ENCODE measurements at places on chromosomes 2 and 18.

- DNase-seq = no peak
Observed at GRCh38 chr2:147543056-147543455, 301.8 kb upstream of the ACVR2A start.

GRCh38 chr2:147646818-147647468, 197.9 kb upstream of the ACVR2A start:
- DNase-seq = no peak

DNA sequence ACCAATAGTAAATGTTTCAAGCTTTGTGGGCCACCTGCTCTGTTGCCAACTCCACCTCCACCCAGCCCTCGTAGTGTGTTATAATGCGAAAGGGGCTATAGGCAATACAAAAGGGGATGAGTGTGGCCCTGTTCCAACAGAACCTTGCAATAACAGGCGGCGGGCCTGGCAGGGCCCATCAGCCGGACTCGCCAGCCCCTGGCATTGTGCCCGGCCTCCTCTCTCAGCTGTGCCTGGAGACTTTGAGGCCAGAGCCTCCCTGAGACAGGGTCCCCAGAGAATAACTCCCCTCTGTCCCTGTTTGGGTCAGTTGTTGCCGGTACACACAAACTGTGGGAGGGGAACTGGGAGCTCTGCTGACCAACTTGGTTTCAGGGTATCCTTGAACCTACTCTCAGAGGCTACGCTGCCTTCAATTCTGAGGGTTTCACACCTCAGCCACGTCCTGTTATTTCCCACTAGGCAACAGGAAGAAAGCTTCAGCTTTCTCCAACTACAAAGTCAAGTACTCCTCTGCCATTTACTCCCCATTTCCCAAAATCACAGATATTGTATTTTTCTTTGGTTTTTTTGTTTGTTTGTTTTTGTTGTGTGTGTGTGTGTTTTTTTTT, 58.0 kb upstream of the ZNF236 start:
- DNase-seq = no peak

- peak; percentile 53 for DNase-seq
Observed at GRCh38 chr2:58562276-58562675, 321.2 kb upstream of the FANCL start.

DNA sequence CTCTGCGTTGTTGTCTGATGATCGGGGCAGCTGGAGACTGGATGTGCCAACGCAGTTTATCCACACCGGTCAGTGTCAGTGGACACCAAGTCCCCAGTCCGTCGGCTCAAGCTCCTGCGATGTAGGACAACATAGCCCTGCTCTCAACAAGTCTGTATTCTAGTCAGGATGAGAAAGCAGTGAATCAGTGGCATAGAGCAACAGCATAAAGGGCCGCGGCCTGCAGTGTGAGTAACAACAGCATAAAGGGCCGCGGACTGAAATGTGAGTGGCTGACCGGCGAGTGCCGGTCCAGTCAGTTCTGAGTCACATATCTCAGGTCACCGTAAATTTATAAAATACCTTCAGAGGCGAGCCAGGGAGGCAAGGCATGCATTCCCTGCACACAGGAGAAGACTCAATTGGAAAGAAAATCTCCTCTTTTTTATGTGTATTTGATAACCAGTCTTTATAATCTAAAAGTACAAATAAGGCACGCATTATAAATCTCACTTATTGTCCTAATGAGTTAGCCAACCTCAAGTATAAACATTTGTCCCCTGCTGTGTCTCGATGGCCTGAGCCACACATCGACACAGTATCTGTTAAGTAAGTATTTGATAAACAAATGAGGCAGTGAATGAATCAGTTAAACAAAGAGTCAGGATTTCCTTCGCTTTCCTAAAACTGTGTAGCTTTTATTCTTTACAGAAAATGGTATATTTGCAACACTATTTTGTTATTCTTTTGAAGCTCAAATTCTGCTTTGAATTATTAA, 33.8 kb upstream of the NFATC1 start:
- DNase-seq = peak; percentile 12

- peak; percentile 19 for DNase-seq
Observed at GRCh38 chr2:173288561-173288960, 66.1 kb upstream of the CDCA7 start.

- DNase-seq = no peak
Observed at GRCh38 chr2:231455222-231455621, 9.1 kb downstream of the NCL start.

DNA sequence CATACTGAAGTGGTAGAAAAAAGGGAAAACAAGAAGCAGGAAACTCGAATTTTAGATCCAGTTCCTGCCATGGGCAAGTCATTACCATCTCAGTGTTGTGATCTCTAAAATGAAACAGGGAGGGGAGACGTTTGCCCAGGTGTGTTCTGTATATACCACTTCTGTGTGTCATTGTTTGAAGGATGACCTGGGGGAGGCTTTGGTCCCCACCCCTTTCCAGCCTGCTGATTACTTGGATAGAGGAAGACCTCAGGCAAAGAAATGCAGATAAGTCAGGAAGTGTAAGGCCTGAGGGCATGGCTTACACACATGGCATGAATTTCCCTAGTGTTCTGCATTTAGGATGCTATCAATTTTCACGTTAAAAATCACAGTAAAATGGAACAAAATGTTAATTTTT, 205.2 kb upstream of the CXCR4 start:
- DNase-seq = no peak

DNA sequence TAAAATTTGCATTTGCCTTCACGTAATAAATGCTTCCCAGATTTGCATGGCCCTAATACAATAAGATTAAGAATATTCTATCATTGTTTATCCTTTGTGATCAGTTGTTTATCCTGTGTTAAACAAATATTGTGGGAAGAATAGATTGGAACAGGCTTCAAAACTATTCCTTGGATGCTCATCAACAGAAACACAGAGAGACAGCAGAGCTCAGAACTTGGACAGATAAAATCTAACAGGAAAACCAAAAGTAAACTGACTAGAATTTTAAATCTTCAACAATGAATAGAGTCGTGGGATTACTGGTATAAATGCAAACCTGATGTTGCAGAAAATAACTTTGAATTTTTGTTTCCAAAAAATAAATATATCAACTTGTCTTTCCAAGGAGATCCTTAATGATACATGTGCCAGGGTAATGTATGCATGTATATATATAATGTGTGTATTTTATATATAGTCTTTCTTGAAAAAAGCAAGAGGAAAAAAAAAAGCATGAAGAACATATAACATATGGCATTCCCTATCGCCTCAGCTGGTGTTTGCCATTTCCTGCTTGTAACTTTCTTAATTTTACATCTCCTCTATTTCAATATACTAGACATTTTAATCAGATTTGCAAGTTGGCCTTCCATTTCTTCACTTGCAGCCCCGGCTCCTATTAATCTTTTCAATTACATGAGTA, 59.9 kb upstream of the TANK start:
- no peak for DNase-seq

DNA sequence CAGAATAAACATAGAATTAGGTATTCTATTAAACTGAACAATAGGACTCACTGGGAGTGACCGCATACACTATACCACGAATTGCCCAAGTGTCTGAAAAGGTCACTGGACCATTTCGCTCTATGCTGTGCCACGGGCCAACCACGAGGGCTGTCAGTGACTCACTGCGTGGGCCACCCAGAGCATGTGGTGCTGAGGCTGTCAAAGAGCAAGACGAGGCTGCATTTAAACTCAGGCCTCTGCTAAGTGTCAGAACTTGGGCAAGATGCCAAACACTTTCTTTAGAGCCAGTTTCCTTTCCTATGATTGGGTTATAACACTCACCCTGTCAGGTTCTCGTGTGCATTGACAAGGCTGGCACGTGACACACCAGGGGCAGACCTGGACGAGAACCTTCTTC, 97.5 kb downstream of the SH3YL1 start:
- DNase-seq = peak; percentile 16

DNA sequence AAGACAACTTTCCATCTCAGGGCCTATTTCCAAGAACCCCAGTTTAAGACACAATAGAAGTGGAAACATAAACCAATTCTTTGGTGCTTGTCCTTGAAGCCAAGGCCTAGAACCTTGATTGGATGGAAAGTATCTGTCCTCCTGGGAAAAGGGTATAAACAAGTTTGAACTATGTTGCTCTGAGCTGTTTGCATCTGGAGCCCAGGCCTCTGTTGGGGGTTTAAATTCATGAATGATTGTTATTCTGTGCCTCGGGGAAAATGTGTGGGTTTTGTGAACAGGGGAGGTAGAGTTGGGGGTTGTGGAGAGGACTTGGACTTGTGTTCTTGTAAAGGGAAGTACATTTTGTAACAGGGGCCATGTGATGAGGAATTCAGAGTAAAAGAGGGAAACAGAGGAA, 406.1 kb downstream of the SLC4A3 start:
- no peak for DNase-seq

- DNase-seq = peak; percentile 13
Observed at GRCh38 chr2:175742367-175742766, 259.7 kb downstream of the LNPK start.

- no peak for DNase-seq
Observed at GRCh38 chr2:232420463-232421188, 14.0 kb downstream of the ALPG start.

DNA sequence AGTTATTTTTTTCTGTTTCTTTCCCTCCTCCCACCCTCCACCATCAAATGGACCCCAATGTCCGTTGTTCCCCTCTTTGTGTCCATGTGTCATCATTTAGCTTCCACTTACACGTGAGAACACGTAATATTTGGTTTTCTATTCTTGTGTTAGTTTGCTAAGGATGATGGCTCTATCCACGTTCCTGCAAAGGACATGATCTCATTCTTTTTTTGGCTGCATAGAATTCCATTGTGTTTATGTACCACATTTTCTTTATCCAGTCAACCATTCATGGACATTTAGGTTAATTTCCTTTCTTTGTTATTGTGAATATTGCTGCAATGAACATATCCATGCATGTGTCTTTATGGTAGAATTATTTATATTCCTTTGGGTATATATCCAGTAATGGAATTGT, 91.3 kb upstream of the TNP1 start:
- DNase-seq = no peak

DNA sequence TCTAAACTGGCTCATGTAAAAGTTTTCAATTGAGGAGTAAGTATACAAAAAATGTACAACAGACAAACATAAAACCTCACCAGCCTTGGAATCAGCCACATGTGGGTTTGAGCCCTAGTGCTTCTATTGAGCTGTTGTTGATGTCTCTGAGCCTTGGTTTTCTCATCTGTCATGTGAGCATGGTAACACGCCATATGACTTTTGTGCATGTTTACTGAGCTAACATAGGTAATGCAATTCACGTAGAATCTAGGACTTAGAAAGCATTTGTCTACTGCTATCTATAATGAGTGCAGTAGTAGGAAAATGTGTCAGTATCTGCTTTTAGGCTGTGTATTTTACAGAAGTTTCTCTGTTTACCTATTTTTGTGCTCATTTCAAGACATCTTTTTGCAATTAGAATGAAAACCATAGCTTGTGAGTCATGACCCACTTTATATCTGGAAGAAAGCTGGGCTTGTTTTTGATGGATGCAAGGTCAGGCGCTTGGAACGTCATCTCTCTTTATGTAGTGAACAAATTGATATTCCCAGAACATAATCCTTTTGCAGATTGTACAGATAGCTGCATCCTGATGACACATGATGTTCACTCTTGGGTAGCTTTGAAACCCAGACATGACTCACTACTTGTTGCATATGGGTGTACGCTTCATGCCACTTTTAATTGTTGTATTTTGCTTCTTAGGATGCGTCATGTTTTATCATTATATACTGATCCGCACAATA, 94.3 kb downstream of the RNF144A start:
- peak; percentile 86 for DNase-seq

- DNase-seq = no peak
Observed at GRCh38 chr2:69145204-69145603, 132.2 kb downstream of the ANTXR1 start.

DNA sequence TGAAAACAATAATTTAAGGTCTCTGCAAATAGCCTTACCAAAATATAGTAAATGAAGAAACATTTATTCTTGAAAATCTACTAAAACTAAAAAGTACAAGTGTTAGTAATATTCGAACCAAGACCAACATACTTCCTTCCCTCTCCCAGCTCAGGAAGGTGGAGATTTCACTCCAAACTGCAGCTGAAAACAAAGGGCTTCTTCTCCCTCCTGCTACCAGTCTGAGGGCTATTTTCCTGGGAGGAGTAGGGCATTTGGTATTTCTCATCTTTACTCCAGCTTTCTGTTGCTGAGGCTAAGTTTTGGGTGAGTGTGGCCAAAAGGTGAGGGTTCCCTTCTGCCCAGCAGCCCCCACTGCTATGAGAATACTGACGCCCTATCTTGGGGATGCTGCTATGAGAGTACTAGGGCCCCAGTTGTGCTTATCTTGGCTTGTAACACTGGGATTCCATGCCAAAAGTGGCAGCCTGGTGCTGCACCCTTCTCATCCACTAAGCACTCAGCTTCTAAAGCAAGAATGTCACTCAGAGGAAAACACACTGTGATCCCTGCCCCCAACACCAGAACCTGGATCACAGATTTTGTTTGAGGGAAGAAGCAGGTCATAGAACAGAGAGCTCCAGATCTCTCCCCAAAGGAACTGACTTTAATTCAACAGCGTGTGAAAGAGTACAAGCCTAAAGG, 130.7 kb upstream of the KLF7 start:
- no peak for DNase-seq

- peak; percentile 16 for DNase-seq
Observed at GRCh38 chr2:128986026-128986715, 667.5 kb upstream of the HS6ST1 start.

- DNase-seq = no peak
Observed at GRCh38 chr18:49786019-49786720, 27.2 kb downstream of the ACAA2 start.

DNA sequence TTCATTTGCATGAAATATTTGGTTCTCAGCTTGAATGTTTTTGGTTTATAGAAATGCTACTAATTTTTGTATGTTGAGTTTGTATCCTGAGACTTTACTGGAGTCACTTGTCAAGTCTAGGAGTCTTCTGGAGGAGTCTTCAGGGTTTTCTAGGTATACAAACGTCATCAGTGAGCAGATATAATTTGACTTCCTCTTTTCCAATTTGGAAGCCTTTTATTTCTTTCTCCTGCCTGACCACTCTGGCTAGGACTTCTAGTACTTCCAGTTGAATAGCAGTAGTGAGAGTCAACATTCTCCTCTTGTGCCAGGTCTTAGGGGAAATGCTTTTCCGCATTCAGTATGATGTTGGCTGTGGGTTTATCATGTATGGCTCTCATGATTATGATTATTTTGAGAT, 55.4 kb upstream of the THUMPD2 start:
- no peak for DNase-seq

DNA sequence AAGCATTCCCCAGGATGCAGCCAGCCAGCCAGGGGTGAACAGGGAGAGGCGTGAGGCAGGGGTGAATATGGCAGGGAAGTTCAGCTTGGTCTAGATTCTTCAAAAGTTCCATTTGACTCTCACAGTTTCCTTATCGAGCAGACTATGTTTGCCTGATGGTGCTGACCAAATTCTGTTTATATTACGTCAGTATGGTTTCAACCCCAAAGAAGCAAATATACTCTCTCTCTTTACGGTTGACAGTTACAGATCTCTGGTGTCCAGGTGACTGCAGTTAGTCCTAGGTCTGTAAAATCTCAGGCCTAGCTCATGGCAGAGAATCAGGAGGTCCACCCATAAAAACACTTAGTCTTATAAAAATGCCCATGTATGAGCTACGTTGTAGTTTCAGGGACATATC, 38.3 kb upstream of the DNMT3A start:
- no peak for DNase-seq

Measured in MCF 10A (cell line).